ENCODE measurements at places on chromosomes 6 and 20.
A peak's percentile ranks its signal among the peaks of the same experiment; 100 is the strongest.

DNA sequence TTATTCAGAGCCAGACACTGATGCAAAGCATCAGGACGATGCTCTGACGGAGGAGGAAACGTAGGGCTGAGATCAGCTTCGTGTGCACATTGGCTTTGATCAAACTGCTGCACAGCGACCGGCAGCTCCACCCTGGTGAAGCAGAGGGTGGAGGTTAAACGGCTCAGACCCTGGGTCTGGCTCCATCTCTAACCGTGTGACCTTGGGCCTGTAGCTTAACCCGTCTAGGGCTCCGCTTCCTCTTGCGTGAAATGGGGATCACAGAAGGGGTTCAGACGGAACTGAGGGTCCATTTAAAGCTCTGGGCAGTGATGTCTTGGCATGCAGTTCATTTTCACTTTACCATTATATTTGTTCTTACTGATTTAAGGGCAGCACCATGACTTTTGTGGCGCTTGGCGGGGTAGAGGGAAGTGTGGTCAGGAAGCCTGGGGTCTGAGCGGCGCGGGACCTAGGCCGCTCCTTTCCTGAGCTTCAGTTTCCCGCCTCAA lies 644 bp downstream of the RBL1 start:
- DNase-seq, result peak; percentile 5

DNA sequence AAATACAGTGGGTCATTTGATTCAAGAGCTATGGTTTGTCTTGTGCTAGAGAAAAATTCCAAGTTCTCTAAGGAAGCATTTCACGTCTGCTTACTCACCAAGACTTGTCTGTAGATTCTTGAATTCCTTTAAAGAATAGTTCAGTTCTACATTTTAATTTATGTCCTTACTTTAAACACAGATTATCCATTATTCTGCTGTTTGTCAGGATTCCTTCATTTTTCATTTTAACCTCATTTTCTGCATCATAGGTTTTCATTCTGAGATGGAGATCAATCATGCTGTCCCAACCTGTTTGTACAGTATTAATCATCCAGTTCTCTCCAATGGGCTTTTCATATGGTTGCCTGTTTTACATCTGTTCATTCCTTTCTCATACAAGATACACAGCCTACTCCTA lies 24.5 kb upstream of the POPDC3 start:
- DNase-seq, result no peak

- no peak for DNase-seq
Measured at GRCh38 chr6:139472351-139473015, 98.0 kb upstream of the CITED2 start.

DNA sequence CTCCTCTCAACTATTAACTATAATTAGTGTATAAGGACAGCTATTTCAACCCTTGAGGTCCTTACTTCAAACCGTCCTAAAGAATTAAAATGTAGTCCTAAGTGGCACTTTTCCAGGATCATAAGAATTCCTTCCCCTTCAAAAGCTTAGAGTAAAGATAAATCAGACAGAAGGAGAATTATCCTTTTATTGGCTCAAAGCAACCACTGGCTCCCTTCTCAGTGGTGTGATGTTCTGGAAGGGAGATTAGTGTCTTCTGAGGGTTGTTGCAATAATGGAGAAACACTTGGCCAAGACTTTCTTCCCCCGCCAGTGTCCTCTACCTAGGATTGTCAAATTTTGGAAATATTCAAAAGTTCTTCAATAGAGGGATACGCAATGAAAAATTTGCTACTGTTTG lies 89.1 kb upstream of the PLEKHG1 start:
- no peak for DNase-seq

GRCh38 chr20:11982289-11982954 lies 64.7 kb downstream of the BTBD3 start:
- no peak for DNase-seq

DNA sequence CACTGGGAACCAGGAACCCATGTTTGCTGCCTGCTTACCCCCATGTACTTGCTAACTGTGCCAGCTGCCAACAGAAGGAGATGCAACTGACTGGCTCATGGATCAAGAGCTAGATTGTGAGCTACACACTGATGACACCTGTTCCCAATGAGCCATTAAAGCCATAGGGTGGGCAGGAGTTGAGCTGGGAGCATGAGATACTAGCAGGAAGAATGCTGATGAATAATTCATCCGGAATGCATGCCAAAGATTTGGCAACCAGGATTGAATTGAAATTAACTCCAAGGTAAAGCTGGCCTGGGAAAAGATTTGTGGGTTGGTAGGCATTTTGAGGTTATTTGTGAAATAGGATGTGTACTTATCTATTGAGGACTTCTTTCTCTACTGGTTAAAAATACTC lies 631.1 kb downstream of the KIF16B start:
- DNase-seq, result peak; percentile 69

DNA sequence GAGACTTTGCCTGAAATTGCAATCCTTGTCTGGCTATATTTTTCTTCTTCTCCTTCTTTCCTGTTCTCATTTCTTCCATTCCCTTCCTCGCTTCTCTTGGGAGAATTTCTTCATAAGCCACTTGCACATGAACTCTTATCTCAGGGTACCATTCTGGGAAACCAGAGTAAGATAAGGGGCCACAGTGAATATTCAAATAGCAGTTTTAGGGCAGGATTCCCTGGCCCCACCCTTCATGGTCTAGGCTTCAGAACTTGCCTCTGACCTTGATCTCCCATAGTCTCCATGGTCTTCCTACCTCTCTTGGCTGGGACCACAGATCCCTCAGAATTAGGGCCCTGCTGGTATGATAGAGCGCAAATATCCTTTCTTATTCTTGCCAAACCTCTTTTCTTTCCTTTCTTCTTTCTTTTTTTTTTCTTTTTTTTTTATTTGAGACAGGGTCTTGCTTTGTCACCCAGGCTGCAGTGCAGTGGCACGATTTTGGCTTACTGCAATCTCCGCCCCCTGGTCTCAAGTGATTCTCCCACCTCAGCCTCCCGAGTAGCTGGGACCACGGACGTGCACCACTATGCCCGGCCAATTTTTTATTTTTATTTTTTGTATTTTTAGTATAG lies 123.0 kb upstream of the CITED2 start:
- no peak for DNase-seq

DNA sequence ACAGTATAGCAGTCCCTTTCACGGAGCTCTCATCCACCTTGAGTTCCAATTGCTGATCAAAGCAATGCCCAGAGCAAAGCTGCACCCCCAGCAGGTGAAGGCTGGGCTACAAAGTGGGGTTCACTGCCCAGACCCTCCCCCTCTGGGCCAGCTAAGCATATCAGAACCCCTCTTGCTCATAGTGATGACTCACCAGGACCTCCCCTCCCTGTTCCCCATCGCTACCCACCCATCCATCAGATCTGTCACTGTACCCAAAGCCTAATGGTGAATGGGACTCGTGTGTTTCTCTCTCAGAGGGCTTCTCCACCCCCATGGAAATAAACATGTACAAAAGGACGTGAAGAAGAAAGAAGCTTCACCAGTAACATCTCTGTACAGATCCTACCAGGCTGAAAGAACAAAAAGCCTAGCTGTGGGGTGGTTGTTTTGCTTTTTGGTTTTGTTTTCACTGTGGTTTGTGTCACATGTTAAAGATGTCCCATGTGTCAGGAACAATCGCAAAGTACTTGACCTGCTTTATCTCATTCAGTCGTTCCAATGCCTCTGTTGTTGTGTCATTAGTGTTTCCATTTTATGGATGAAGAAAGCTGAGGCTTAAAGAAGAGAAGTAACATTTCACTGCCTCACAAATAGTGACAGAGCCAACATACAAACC lies 518.5 kb downstream of the CD83 start:
- no peak for DNase-seq

DNA sequence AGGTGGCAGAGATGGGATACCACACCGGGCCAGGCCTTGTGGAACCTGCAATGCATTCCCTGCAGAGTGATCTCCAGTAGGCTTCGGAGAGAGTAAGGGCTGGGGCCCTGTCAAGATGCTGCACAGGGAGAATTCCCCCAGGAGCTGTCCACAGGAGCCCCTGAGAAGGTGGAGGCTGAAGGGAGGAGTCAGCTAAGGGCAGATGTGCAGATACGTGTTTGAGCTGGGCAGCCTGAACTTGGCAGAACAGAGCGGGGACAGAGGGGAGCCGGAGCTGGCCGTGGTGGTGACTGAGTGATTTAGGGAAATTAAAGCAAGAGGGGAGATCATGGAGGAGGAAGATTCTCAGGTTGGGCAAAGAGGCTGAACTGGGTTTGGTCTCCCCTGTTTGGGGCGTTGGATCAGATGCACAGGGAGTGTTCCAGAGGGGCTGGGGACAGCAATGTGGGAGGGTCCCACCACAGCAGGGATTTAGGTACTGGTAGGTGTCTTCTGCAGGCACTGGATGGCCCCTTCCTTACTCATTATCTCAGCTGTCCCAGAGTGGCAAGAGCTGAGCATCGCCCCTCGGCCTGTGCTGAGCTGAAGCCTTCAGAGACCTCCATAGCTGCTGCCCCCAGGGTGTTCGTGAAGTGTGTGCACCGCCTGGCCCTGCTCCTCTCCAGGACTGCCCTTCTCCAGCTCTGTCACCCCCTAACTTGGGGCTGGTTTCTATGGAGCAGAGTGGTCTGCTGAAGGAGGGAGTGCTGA lies 3.8 kb upstream of the NCR2 start:
- no peak for DNase-seq

GRCh38 chr6:36743538-36744303 lies 46.1 kb downstream of the RAB44 start:
- no peak for DNase-seq

- no peak for DNase-seq
Measured at GRCh38 chr6:150841697-150842096, 23.8 kb upstream of the MTHFD1L start.

- no peak for DNase-seq
Measured at GRCh38 chr6:95856876-95857364, 158.9 kb upstream of the FUT9 start.

- no peak for DNase-seq
Measured at GRCh38 chr6:46051962-46052361, 36.3 kb upstream of the CLIC5 start.

DNA sequence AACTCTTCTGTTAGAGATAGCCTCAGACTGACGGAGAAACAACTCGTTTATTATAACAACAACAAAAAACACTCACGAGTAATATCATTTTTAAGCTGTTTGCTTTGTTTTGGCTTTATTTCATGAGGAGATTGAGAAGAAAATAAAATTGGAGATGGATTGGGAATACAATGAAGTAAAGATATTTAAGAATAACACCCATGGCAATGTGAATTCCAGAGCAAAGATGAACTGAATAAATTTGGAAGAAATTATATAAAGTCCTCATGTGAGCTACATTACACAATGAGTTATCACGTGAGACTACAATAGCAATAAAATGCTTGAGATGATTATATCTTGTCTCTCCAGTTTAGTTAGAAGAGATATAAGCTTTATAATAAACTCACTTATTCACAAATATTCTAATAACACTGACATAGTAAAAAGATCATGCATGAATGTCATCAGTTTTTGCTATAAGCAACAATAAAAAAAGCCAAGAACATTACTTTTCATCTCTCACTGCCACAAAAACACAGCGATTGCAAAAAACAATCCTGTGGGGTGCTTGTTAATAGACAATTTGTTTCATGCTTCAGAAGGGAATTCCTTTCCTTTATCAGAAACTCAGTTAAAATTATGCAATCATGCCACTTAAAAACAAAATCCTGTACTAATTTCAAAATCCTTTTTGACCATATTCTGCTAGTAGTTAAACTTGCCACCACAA lies 696.7 kb upstream of the MARCKS start:
- DNase-seq, result no peak

DNA sequence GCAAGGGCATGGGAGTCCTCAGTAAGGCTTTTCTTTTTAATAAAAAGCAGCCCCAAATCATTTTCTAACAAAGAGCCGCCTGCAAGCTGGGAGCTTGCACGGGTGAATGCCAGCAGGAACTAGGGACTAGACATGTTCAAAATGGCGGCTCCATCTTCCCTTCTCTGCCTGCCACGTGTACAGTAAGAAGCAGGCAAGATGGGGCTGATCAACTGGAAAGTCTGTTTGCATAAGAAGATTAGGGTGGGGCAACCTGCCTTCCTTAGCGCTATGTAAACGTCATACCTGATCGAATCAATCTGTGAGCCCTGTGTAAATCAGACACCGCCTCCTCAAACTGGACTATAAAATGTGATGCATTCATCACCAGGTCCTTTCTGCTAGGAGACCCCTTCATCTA lies 299.4 kb upstream of the SOX4 start:
- no peak for DNase-seq

GRCh38 chr20:53901064-53901463 lies 169.3 kb downstream of the BCAS1 start:
- no peak for DNase-seq

- DNase-seq, result no peak
Measured at GRCh38 chr20:47905628-47906347, 120.5 kb upstream of the SULF2 start.

- no peak for DNase-seq
Measured at GRCh38 chr20:40438161-40438830, 250.7 kb downstream of the MAFB start.

GRCh38 chr20:32737371-32738223 lies 5.7 kb downstream of the COMMD7 start:
- peak; percentile 42 for DNase-seq

DNA sequence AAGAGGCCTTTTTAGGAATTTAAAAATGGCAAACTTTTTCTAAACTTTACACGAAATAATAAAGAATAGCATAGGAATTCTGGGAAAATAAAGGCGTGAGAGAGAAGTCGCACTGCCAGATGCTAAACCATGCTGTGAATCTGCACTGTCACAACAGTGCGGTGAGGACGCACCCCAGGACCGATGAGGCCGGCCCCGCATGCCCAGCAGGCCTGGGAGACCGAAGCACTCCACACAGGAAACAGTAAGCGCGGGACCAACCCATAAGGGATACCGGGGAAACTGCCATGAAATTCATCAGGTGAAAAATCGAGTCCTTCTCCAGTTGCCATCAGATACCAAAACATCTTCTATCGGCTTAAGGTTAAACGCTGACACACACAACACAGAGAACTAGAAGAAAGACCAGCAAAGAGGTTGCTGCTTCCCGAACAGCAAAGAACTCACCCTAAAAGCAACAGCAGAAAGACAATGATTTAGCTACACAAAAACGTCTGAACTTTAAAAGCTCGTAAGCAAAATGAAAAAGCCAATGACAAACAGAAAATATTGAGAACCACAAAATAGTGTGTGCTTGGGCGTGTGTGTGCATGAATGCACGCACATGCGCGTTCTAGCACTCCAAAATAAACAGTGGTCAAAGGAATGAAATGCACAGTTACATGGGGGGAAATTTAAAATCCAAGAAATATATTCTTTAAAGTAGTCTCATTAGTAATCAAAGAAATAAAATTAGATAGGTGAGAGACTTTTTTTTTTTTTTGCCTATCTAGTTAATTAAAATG lies 15.4 kb downstream of the RAMACL start:
- no peak for DNase-seq

- DNase-seq, result peak; percentile 30
Measured at GRCh38 chr6:15472621-15473020, 190.2 kb downstream of the DTNBP1 start.

GRCh38 chr6:137933696-137934095 lies 66.6 kb downstream of the TNFAIP3 start:
- DNase-seq, result no peak

GRCh38 chr20:11755071-11755841 lies 162.4 kb upstream of the BTBD3 start:
- peak; percentile 52 for DNase-seq

Measured in dermis microvascular lymphatic vessel endothelial cell (primary cell).